Urinary bladder (tissue), 4 donors: ENCODE measurements at places on chromosomes 2 and 18. TPM values are rescaled to one million over a fixed set of nuclear protein-coding genes. Genes with fewer than 3 reads are reported as not detected.

DNA sequence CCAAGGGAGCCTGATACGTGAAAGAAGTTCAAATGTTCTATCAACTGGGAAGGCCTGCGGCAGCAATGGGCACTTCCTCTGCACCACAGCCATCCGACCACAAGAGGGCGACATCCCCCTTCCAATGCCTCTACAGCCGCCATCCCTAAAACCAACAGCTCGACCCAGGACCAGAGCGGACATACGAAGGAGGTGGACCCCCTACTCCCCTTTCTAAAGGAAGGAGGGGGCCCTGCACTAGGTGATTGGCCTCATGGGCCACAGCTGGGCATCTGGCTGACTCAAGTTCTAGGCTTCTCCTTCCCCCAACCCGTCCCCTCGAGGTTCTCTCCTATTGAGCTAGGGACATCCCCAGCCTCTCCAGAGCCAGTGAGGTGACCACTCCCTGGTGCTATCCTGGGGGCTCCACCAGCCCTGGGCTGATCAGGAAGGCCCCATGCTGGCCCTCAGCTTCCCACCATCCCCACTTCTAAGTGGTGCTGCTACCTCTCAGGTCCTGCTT lies 217.2 kb downstream of the TNS1 start:
- DNase-seq = peak; percentile 46

GRCh38 chr2:170742000-170742399 lies 26.9 kb downstream of the SP5 start:
- DNase-seq = no peak

The OTOF gene
- 0.10 TPM for polyA plus RNA-seq

The FAM124B gene
- 4.0 TPM for polyA plus RNA-seq

The HMSD gene
- polyA plus RNA-seq = not detected

The TXNL1 gene
- 50.2 TPM for polyA plus RNA-seq

The DYSF gene
- 22.9 TPM for polyA plus RNA-seq
